ENCODE measurements at places on chromosomes 4 and X. TPM values are rescaled to one million over a fixed set of nuclear protein-coding genes. Genes with fewer than 3 reads are reported as not detected.

The NEK1 gene
- 15.4 TPM for total RNA-seq

The MECP2 gene
- 64.2 TPM for total RNA-seq

- no peak overlapping the region for H3K27ac ChIP-seq
- H3K27me3 ChIP-seq, result no peaks in the 10 kb centered on the region
- no peaks in the 10 kb centered on the region for H3K36me3 ChIP-seq
- H3K4me3 ChIP-seq, result no peak overlapping the region
- no peaks in the 10 kb centered on the region for H3K4me1 ChIP-seq
Measured at GRCh38 chr4:21366312-21366711, 582.3 kb downstream of the KCNIP4 start.

DNA sequence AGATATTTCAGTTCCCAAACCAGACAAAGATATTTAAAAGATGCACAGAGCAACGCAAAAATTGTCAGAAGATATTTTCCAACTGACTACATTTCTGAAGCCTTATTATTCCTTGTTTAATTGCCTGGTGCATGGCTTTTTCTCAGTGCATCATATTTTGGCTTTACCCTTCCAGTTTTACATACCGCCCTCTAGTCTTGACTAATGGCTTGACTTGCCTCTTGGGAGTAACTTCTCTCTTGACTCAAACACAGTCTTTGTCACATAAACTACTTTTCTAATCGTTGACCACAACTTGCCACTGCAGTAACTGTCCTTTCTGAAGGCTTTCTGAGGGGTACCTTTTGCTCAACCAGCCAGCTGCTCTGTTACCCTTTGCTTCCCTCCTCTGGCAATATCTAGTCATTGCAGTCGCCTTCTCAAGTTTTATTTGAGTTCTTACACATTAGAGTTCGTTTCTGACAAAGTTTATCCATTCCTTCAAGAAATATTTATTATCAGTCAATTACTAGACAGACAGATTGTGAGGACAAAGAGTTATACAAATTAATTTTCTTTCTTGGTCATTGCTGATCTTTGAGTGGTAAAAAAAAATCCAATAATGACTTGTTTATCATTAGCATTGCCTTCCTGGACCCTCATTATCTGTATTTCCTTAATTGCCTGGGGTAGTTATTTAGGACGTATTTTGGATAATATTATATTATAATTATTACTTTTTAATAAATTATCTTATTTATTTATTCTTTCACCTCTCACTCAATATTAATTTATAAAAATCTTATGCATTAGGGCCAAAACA is 506.9 kb upstream of the PCDH10 start:
- no peaks in the 10 kb centered on the region for H3K36me3 ChIP-seq
- no peak overlapping the region for H3K27ac ChIP-seq
- no peaks in the 10 kb centered on the region for H3K4me1 ChIP-seq
- no peaks in the 10 kb centered on the region for H3K27me3 ChIP-seq
- no peak overlapping the region for H3K4me3 ChIP-seq

The CXCL5 gene
- not detected for total RNA-seq

DNA sequence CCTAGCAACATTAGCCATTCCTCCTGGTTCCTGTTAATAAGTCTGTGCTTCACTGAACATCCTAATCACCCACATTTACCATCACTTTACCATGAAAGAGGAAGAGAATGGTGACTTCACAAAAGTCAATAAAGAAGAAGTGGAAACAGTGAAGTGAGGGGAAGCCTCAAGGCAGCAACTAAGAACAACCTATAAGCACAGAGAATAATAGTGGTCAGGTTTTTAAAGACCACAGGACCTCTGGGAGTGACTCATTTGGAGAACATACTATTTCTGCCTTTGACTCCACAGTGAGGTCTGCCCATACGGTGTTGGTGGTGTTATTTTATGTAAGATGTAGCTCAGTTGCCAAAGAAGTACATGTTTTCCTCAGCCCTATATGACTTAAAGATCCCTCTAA is 86.0 kb upstream of the TET2 start:
- H3K27me3 ChIP-seq, result no peaks in the 10 kb centered on the region
- H3K27ac ChIP-seq, result no peak overlapping the region
- H3K36me3 ChIP-seq, result no peaks in the 10 kb centered on the region
- peak; percentile 7 for DNase-seq
- H3K4me1 ChIP-seq, result peaks cover 28% of the 10 kb centered on the region

DNA sequence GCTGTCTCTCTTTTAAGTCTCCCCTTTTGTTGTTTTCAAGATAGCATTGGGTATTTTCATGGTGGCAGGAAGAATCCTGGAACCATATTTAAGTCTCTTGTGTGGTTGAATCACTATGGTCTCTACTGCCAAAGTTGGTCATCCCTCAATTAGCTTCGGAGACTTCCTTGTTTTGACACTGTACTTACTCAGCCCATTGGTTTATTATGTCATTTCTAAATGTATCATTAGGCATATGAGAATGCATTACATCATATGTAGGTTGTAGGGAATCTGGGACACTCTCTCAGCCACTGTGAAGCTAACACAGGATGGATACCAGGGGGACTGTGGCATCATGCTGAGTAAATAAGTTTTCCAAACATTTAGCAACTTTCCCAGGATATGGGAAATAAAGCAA is 211.8 kb downstream of the DTHD1 start:
- H3K4me1 ChIP-seq, result no peaks in the 10 kb centered on the region
- H3K4me3 ChIP-seq, result no peak overlapping the region
- H3K36me3 ChIP-seq, result no peaks in the 10 kb centered on the region
- no peak overlapping the region for H3K27ac ChIP-seq
- no peak for DNase-seq

DNA sequence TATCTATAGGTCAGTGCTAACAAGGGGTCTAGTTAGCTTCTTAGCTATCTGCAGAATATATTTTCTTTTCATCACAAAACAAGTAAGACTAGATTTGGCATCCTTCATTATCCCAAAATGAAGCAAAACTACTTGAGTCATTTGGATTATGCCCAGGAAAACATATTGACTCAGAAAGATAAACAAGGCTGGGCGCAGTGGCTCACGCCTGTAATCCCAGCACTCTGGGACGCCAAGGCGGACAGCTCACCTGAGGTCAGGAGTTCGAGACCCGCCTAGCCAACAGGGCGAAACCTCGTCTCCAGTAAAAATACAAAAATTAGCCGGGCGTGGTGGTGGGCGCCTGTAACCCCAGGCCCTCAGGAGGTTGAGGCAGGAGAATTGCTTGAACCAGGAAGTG is 18.0 kb upstream of the MND1 start:
- no peaks in the 10 kb centered on the region for H3K4me1 ChIP-seq
- no peaks in the 10 kb centered on the region for H3K36me3 ChIP-seq
- H3K27me3 ChIP-seq, result peaks cover 10% of the 10 kb centered on the region
- no peak for DNase-seq

DNA sequence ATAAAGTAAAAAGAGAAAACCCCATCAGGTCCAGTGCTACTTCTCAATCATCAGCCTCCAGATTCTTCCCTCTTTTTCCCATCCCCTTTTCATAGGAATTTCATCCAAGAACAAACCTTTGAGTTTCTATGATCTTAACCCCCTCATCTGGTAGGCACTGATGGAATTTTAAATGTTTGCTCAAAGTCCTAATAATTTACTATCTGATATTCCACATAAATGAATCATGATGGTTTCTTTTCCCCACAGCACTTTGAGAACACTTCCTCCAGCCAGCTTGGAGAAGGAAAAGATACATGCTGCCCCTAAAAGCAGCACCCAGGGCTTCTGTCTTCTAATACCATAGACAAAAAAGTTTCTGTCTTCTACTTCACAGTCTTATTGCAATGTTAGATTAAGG is 19.4 kb upstream of the KLHL8 start:
- H3K4me3 ChIP-seq, result no peak overlapping the region
- DNase-seq, result no peak
- peaks cover 2% of the 10 kb centered on the region for H3K36me3 ChIP-seq
- no peak overlapping the region for H3K27ac ChIP-seq

DNA sequence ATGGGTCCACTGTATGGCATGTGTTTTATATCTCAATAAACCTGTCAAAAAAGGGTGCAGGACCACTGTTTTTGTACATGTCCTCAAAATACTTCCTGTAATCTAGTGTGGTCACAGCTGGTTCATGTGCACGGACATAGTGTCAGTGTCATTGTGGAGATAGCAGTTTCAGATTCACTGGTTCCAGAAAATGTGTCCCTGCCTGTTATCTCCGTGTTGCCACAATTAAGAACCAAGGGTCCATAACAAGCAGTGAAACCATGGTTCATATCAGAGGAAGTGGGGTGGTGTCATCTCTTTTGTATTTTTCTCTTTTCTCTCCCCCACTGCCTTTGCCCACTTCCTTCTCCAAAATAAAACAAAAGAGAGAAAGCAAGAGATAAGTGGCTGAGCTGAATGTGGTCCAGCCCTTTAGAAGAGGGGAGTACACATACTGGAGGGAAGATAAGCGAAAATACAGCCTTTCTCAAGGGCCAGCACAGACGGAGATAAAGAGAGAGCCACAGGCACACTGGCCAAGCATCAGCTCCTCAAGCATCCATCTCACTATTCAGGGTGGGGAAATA is 51.2 kb downstream of the TBL1X start:
- H3K4me3 ChIP-seq, result no peak overlapping the region
- peaks cover 29% of the 10 kb centered on the region for H3K4me1 ChIP-seq
- peak overlapping the region; percentile 75 for H3K27ac ChIP-seq

DNA sequence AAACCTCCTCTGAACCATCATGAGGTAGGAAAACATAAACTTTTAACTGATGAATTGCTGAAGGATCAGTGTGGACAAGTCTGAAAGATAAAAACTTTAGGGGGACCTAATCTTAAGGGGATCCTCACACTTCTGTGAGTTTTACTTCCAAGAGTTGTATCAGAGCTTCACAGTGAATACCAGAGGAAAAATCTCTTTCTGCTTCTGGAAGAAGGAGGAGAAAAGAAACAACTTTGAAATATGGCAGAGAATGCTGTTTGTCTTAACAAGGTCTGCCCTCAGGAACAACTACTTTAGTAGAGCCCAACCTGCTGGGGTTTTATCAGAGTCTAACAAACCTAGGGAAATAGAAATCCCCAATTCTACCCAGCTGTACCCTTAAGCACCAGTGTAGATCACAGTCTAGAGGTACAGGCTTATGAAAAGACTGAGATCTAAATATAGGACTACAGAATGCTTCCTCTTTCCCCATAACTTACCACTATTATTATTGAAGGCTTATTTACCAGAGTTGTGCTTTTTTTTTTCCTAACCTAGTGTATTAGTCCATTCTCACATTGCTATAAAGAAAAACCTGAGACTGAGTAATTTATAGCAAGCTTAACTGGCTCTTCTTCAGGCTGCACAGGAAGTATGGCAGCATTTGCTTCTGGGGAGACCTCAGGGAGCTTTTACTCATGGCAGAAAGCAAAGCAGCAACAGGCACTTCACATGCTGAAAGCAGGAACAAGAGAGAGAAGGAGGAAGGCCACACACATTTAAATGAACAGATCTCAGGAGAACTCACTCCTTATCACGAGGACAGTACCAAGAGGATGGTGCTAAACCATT is 167.9 kb downstream of the CAMK2D start:
- DNase-seq, result no peak
- no peak overlapping the region for H3K4me3 ChIP-seq

DNA sequence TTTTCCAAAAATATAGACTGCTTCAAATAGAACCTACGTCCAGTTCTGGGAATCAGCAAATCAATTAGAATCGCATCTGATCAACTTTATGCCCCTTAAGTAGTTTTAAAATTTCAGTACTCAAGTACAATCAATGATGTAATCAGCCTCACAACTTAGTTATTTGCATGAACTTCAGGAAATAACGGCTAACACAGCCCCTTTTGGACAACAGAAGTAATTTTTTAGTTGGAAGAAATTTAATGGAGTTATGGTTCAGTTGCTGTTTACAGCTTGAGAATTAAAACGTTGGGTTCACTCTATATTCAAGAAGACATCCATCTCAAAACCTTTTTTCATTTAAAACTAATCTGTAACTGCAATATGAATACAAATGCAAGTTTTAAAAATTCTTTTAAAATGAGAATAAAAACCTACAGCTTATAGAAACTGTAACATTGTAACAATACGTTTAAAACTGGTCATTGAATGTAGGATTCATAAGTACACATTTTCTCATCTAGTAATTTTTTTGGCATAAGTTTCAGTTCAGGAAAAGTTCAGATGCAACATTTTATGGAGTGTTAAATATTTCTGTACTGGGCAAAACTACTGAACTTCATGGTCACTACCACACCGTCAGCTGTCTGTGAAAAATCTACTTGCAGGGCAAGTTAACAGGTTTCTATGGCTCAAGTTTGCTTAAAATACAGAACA is 956 bp downstream of the TAPT1 start:
- peak overlapping the region; percentile 97 for H3K27ac ChIP-seq
- peaks cover 49% of the 10 kb centered on the region for H3K4me1 ChIP-seq
- H3K36me3 ChIP-seq, result peaks cover 34% of the 10 kb centered on the region
- DNase-seq, result no peak
- no peaks in the 10 kb centered on the region for H3K27me3 ChIP-seq

- no peaks in the 10 kb centered on the region for H3K4me1 ChIP-seq
- no peaks in the 10 kb centered on the region for H3K36me3 ChIP-seq
- H3K4me3 ChIP-seq, result no peak overlapping the region
- no peak overlapping the region for H3K27ac ChIP-seq
- DNase-seq, result no peak
- H3K27me3 ChIP-seq, result no peaks in the 10 kb centered on the region
Measured at GRCh38 chr4:94680176-94680862, 77.4 kb upstream of the BMPR1B start.

GRCh38 chrX:28188526-28188925 is 207.3 kb upstream of the DCAF8L1 start:
- H3K4me3 ChIP-seq, result no peak overlapping the region
- no peaks in the 10 kb centered on the region for H3K27me3 ChIP-seq
- H3K36me3 ChIP-seq, result no peaks in the 10 kb centered on the region
- no peaks in the 10 kb centered on the region for H3K4me1 ChIP-seq

The GRPEL1 gene
- 35.4 TPM for total RNA-seq

GRCh38 chrX:66756717-66757116 is 117.8 kb upstream of the EDA2R start:
- DNase-seq, result no peak
- H3K4me3 ChIP-seq, result no peak overlapping the region
- no peaks in the 10 kb centered on the region for H3K36me3 ChIP-seq

DNA sequence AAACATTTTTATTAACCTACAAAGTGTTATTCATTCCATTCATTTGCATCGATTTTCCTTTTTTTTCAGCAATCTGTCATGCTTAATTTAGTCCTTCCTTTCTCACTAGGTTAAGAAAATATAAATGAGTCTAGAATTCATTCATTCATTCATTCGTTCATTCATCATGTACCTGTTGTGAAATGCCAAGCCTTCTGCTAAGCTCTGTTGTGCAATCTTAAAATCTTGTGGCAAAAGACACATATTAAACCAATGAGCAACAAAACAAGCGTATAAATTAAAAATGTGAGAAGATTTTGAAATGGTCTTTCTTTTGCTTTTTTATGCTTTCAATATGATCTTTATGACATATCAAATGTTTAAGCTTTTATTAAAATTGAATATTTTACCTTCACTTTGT is 88.6 kb upstream of the MAD2L1 start:
- H3K27ac ChIP-seq, result no peak overlapping the region
- no peak overlapping the region for H3K4me3 ChIP-seq
- H3K4me1 ChIP-seq, result no peaks in the 10 kb centered on the region
- H3K27me3 ChIP-seq, result peaks cover 2% of the 10 kb centered on the region
- H3K36me3 ChIP-seq, result no peaks in the 10 kb centered on the region

Data from activated CD4-positive, alpha-beta T cell treated with anti-CD3 and anti-CD28 coated beads, Interleukin-2, amount 10 ng/mL, durations not matched to agents 7 days and 5 days (primary cell).